ENCODE measurements at places on chromosomes 6 and 20. TPM values are rescaled to one million over a fixed set of nuclear protein-coding genes. Genes with fewer than 3 reads are reported as not detected.

Gene NRN1
- 19.5 TPM for total RNA-seq

Gene ENPP5
- 0.34 TPM for total RNA-seq

Gene CST7
- 0.42 TPM for total RNA-seq

Gene HRH3
- not detected for total RNA-seq

Gene PPP1R14C
- total RNA-seq: 116 TPM

Gene CNBD2
- 11.5 TPM for total RNA-seq

Gene SLC32A1
- total RNA-seq: not detected

Gene TMEM217
- total RNA-seq: 2.3 TPM

Gene PLN
- total RNA-seq: 2.3 TPM

Gene PLG
- not detected for total RNA-seq

Gene HECA
- 99.5 TPM for total RNA-seq

Gene ME1
- total RNA-seq: 17.4 TPM

Gene FAM217A
- not detected for total RNA-seq

Gene NKX2-2
- total RNA-seq: not detected

Gene ZNF76
- 14.6 TPM for total RNA-seq

Gene TFAP2D
- total RNA-seq: not detected

Gene APCDD1L
- total RNA-seq: 1.6 TPM

Gene ENPP3
- total RNA-seq: 0.76 TPM

Gene HLA-DPA1
- 107 TPM for total RNA-seq

Gene PEX3
- 15.5 TPM for total RNA-seq

Gene CAGE1
- total RNA-seq: not detected

Gene LRRN4
- total RNA-seq: not detected

Gene KIF16B
- 29.1 TPM for total RNA-seq

Gene EDN1
- total RNA-seq: 13.9 TPM

Gene CALHM4
- not detected for total RNA-seq

Gene TMEM244
- not detected for total RNA-seq

Gene OTOR
- total RNA-seq: not detected

Gene GTSF1L
- not detected for total RNA-seq

Gene EDN3
- 0.38 TPM for total RNA-seq

Gene CCDC170
- not detected for total RNA-seq

Measured in lower leg skin (tissue), 4 donors.